ENCODE measurements at places on chromosomes 11 and 22. TPM values are rescaled to one million over a fixed set of nuclear protein-coding genes. Genes with fewer than 3 reads are reported as not detected.

Gene PATE2
- polyA plus RNA-seq = not detected

DNA sequence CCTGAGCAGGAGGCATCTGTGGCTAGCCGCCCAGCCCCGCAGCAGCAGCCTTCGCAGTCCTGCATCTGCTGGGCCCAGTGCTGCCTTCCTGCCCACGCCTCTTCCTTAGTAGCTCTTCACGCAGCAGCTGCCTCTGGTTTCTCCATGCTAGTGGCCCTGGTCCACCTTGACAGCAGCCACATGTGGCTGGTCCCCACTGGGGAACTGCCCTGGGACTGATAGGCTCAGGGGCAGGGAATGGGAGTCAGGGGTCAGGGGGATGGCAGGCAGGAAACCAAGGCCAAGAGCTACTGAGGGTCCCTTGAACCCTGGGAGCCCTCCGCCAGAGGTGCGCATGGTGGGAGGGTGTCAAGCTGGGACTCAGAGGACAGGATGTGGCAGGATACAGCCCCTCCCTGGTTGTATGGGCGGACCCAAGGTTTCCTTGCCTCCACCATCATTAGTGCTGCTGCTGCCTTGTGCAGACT, 99.4 kb upstream of the PITPNB start:
- no peak for DNase-seq

GRCh38 chr11:5285703-5286340, 15.9 kb downstream of the OR51B4 start:
- no peak for DNase-seq

DNA sequence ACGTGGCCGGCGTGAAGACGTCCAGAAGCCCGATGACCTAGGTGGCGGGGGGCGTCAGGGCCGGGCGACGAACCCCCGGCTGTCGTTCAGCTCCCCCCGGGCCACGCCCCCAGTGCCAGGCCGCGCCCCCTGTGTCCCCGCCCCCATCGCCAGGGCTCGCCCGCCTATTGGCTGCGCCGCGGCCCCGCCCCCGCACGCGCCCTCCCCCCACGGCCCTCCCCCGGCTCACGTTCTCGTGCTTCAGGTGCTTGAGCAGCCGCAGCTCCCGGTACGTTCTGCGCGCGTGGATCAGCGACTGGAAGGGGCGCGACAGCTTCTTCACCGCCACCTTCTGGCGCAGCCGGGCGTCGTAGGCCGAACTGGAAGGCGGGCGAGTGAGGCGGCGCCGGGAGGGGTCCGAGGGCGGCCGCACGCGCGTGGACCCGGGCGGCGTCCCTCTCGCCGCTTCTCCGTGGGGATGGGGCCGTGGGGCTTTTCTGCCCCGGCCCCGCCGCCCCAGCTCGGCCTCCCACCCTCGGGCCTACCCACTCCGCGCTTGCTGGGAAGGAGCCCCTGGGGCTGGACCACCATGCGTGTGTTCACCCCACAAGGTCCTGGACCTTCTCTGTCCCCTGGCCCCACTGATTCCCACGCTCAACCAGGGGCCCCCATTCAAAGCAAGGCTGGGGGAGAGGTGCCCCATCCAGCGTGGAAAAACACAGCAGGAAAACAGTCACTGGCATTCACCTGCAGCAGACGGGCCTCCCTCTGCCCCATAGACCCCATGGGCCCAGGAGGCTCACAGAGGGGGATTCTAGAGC, 2.4 kb downstream of the MAPK11 start:
- peak; percentile 54 for DNase-seq

GRCh38 chr11:124842305-124842704, 22.9 kb upstream of the ROBO3 start:
- no peak for DNase-seq

DNA sequence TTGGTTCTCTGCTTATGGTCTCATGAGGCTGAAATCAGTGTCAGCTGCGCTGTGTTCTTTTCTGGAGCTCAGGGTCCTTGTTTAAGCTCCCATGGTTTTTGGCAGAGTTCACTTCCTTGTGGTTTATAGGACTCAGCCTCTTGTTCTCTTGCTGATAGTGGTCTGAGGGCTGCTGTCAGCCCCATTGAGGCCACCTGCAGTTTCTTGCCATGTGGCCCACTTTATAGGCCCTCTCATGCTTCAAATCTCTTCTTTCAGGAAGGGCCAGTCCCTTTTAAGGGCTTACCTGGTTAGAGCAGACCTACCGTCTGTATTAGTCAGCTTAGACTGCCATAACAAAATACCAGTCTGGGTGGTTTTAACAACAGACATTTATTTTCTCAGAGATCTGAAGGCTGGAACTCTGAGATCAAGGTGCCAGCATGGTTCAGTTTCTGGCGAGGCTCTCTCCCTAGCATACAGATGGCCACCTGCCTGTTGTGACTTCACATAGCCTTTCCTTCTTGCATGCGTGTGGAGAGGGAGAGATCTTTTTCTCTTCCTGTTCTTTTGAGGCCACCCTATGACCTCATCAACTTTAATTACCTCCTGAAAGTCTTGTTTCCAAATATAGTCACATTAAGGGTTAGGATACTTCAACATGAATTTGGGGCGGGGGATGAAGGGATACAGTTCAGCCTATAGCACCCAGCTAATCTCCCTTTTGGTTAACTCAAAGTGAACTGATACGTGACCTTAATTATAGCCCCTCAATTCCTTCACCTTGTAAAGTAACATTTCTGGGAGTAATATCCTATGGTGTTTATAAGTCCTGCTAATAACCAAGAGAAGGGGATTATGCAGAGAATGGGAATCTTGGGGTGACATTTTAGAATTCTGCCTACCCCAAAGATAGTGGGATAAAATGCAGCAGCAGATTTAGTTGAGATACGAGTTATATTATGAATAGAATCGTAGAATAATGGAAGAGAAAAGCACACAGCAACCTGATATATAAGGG, 131.8 kb downstream of the UVRAG start:
- no peak for DNase-seq

GRCh38 chr22:49011379-49011768, 816.3 kb downstream of the BRD1 start:
- DNase-seq = no peak

- DNase-seq = no peak
Measured at GRCh38 chr22:35581023-35581413, 36.1 kb downstream of the MB start.

GRCh38 chr22:22906907-22907550, 19.4 kb downstream of the IGLL5 start:
- DNase-seq = no peak

GRCh38 chr22:33272871-33273270, 214.7 kb upstream of the SYN3 start:
- no peak for DNase-seq

GRCh38 chr11:21631991-21632390, 560.9 kb upstream of the ANO5 start:
- no peak for DNase-seq

Gene DDIAS
- polyA plus RNA-seq = 1.5 TPM

Gene CD6
- polyA plus RNA-seq = 122 TPM

Gene UBE2L6
- 277 TPM for polyA plus RNA-seq

GRCh38 chr11:106275151-106275550, 197.7 kb downstream of the AASDHPPT start:
- no peak for DNase-seq

GRCh38 chr22:23542933-23543332, 37.2 kb downstream of the IGLL1 start:
- no peak for DNase-seq

- no peak for DNase-seq
Measured at GRCh38 chr11:97140885-97141494, 751.2 kb downstream of the JRKL start.

Gene ENDOD1
- polyA plus RNA-seq = 9.9 TPM

Gene RIBC2
- polyA plus RNA-seq = not detected

DNA sequence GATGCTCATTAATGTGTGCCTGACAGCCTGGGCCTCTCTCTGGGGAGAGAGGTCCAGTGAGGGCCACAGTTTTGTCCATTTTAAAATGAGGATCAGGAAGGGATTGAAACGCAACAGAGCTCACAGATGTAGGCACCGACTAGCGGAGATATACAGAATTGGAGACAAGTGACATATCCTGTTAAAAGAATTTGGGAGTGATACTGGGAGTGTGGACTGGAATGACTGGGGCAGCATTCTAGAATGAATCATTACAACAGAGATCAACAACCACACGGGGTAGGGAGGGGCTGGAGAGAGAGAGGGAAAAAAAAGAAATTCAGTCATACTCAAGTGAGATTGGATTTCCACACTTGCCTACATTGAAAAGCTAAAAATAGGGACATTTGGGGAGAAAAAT, 2.5 kb upstream of the NCAM1 start:
- DNase-seq = no peak

DNA sequence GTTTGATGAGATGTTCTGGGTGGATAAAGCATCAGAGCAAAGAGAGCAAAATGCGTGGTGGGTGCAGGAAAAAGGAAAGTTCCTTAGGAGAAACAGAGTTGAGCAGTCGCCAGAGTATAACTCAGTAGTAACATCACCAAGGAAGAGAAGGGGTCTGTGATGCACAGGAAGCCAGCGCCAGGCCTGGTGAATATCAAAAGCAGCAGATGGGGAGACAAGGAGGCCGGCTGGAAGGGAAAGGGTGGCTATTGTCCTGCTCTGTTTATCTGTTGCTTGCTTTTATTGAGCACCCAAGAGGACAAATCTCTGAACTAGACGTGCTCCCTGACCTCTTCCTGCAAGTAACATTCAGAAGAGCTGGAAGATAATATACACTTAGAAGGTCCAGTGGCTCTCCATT, 52.7 kb upstream of the GRAMD1B start:
- DNase-seq = no peak

Gene TNNI2
- polyA plus RNA-seq = not detected

Gene USP2
- not detected for polyA plus RNA-seq

GRCh38 chr11:122076512-122077120, 39.4 kb downstream of the BLID start:
- no peak for DNase-seq

Gene OR51B5
- not detected for polyA plus RNA-seq

- no peak for DNase-seq
Measured at GRCh38 chr11:134346976-134347350, 15.2 kb downstream of the GLB1L2 start.

DNA sequence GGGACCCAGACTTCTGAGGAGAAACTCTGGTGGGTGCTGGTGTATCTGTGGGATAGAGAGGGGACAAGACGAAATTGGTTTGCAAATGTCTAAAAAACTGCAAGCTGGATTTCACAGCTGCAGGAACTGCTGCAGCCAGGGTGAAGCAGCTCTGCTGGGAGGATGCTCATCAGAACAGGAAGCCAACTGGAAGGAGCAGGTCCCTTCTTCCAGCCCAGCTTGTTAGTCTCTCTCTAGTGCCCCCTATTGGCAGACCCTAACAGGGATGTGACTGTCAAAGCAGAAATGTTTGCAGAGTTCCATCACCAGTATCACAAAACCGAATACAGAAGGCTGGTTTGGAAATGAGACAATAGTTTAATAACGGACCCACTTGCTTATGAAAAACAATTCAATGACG, 74.8 kb upstream of the SLC22A12 start:
- no peak for DNase-seq

GRCh38 chr22:45450921-45451651, 37.6 kb downstream of the RIBC2 start:
- no peak for DNase-seq

DNA sequence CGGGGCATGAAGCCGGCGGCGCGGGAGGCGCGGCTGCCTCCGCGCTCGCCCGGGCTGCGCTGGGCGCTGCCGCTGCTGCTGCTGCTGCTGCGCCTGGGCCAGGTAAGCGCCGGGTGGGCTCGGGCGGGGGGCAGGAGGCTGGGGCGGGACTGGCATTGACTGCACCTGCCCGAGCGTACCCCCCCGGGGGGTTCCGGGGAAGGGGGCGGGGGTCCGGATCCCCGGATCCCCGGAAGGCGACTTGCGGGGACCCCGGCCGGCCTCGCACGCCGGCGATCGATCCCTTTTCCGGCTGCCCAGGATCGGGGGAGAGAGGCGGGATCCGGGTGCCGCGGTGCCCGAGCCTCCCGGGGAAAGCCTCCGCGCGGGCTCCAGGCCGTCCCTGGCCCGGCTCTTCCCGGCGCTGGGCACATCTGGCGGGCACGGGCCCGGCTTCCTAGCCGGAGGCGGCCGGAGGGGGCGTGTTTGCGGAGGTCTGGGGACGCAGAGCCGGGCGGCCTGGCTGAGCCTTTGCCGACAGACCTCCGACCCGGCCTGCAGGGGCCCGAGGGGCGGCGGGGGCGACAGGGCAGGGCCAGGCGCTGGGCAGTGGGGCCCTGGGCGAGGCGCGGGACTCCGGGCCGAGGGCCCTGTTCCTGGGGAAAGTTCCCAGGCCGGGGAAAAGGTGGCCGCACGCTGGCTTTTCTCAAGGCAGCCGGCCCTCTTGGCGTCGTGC, 705 bp downstream of the PTPRJ start:
- no peak for DNase-seq

DNA sequence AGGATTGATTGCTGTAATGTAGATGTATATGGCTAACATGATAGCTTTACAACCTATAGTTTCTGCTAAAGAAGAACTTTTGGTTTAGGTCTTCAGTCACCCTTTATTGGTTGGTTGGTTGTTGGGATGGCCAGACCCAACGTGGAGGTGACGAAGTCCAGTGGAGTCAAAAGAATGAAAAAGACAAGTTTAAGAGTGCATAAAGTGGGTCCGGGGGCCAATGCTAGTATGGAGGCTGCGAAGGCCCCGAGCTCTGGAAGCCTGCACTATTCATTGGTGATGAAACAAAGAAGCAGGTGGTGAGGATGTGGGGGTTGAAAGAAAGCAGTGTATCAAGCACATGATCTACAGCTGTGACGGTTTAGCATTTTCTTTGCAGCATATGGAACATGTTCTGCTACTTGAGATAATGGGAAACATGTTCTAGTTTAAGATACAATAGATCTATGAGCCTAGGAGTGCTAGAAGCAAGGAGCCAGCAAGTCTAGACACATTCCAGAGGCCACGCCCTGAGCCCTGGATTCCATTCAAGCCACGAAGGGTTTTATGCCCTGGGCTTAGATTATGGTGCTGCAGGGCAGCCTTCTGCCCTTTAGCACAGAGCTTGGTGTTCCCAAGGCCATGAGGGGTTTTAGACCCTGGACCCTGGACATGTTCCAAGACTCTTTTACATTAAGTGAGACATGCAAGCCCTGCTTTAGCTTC, 6.3 kb downstream of the TCP11L1 start:
- DNase-seq = no peak

GRCh38 chr11:4040461-4040860, 54.1 kb upstream of the RRM1 start:
- no peak for DNase-seq

DNA sequence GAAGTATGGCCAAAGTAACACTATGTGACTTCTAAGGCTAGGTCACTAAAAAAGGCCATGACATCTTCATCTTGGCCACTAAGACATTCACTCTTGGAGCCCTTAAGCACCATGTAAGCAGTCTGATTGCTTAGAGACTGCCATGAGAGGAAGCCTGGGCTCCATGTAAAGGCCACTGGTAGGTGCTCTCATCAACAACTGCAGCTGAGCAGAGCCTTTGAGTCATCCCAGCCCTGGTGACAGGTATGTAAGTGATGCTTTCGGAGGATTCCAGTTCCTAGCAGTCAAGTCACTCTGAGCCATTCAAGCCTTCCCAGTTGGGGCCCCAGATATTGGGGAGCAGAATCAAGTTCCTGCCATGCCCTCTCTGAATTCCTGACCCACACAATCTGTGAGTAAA, 26.2 kb downstream of the GAB2 start:
- no peak for DNase-seq

- no peak for DNase-seq
Measured at GRCh38 chr22:38086001-38086845, 2.2 kb upstream of the SLC16A8 start.
